ENCODE measurements at places on chromosomes 5 and 9. TPM values are rescaled to one million over a fixed set of nuclear protein-coding genes. Genes with fewer than 3 reads are reported as not detected.

GRCh38 chr5:35354751-35355150 is 124.5 kb upstream of the PRLR start:
- no peak overlapping the region for H3K4me3 ChIP-seq
- no peak for DNase-seq
- no peaks in the 10 kb centered on the region for H3K4me1 ChIP-seq
- H3K36me3 ChIP-seq = peaks cover 2% of the 10 kb centered on the region
- peaks cover 2% of the 10 kb centered on the region for H3K27me3 ChIP-seq
- no peak overlapping the region for H3K27ac ChIP-seq

Gene SLF1
- total RNA-seq = 11.5 TPM

- peaks cover 10% of the 10 kb centered on the region for H3K4me1 ChIP-seq
- DNase-seq = no peak
- H3K27me3 ChIP-seq = peaks cover 65% of the 10 kb centered on the region
- no peaks in the 10 kb centered on the region for H3K36me3 ChIP-seq
Measured at GRCh38 chr5:93577854-93578812, 2.9 kb downstream of the NR2F1-AS1 start.

DNA sequence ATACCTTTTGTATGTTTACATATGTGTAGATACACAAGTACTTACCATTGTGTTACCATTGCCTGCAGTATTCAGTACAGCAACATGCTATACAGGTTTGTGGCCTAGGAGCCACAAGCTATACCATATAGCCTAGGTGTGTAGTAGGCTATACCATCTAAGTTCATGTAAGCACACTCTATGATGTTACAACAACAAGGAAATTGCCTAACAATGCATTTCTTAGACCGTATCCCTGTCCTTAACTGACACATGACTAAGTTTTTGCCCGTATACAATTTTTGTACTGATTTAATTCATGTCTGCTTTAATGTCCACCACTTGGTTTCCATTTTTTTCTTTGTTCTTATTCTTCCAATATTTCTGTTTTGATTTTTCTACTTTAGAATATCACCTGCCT is 18.5 kb downstream of the TNPO1 start:
- H3K36me3 ChIP-seq = no peaks in the 10 kb centered on the region
- DNase-seq = no peak
- no peak overlapping the region for H3K27ac ChIP-seq
- no peaks in the 10 kb centered on the region for H3K4me1 ChIP-seq
- H3K27me3 ChIP-seq = no peaks in the 10 kb centered on the region

GRCh38 chr9:68585034-68585761 is 44.5 kb upstream of the TMEM252 start:
- H3K4me1 ChIP-seq = peaks cover 2% of the 10 kb centered on the region
- peaks cover 16% of the 10 kb centered on the region for H3K27me3 ChIP-seq
- no peak for DNase-seq
- H3K4me3 ChIP-seq = no peak overlapping the region
- H3K36me3 ChIP-seq = no peaks in the 10 kb centered on the region

Gene TRPM3
- total RNA-seq = not detected

DNA sequence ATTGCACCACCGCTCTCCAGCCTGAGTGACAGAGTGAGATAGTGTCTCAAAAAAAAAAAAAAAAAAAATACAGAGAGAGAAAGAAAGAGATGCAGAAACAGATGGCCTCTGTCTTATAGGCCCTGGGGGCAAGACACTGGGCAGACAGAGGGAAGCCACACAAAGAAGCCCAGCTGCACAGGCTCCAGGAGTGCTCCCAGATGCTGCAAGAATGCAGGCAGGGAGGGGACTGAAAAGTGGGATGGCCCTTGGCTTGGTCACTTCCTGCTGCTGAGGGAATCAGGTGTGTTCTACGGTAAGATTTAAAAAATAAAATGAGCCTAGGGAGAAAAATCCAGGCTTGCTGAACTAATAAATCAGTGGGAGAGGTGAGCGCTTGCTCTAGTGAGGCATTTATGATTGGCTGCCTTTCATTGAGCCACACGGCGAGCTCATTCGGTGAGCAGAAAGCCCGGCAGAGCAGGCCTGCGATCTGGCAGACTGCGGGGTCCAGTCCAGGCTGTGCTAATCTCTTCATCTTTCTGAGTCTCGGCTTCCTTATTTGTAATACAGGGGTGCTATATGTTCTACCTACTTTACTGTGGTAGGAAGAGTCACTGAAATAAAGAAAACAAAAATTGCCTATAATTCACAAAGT is 80.6 kb downstream of the RAD23B start:
- no peak overlapping the region for H3K4me3 ChIP-seq
- H3K27me3 ChIP-seq = peaks cover 5% of the 10 kb centered on the region
- H3K36me3 ChIP-seq = no peaks in the 10 kb centered on the region
- peaks cover 2% of the 10 kb centered on the region for H3K4me1 ChIP-seq
- no peak for DNase-seq

Data from activated CD8-positive, alpha-beta T cell treated with anti-CD3 and anti-CD28 coated beads for 36 hours (primary cell).